Hepatic stellate cell (primary cell): ENCODE measurements at places on chromosomes 12 and 14.

DNA sequence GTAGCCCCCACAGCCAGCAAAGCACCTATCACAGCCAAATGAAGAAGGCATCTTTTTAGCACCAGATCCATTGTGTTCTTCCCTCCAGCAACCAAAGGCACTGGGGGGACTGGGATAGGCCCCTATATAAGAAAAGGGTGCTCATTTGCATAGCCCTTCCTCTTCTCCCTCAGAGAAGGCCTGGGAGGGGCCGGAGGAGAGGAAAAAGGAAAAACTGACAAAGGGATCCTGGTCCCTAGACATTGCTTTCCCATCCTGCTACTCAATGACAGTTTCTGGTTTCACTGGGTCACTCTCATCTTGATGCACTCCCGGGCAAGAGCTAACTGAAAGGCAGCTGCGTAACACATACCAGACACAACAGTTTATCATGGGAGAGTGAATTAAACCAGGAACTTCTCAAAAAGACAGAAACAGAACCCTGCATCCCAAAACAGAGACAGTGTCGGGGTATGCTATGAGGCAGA, at the start of gene PMEL:
TSS of gene PMEL (minus strand) at position 102 of the 467 bp plus-strand sequence. CDS start at position 71, 31 bp downstream.
- DNase-seq = peak; percentile 34

- DNase-seq = no peak
Measured at GRCh38 chr12:121717041-121717699, 4.6 kb downstream of the TMEM120B start.

DNA sequence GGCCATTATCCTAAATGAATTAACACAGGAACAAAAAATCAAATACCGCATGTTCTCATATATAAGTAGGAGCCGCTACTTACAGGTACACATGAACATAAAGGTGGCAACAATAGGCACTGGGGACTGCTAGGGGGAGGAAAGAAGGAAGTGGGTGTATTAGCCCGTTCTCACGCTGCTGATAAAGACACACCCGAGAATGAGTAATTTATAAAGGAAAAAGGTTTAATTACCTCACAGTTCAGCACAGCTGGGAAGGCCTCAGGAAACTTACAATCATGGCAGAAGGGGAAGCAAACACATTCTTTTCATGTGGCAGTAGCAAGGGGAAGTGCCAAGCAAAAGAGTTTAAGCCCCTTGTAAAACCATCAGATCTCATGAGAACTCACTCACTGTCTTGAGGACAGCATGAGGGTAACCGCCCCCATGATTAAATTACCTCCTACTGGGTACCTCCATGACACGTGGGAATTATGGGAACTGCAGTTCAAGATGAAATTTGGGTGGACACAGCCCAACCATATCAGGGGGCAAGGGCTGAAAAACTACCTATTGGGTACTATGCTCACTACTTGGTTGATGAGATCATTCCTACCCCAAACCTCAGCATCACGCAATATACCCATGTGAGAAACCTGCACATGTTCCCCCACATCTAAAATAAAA, 16.4 kb upstream of the MIA2 start:
- no peak for DNase-seq

- DNase-seq = no peak
Measured at GRCh38 chr12:21695986-21696385, 38.3 kb upstream of the LDHB start.
